CD4-positive, alpha-beta T cell treated with Interferon gamma for 1 hour (primary cell): ENCODE measurements at places on chromosomes 11 and 22.

DNA sequence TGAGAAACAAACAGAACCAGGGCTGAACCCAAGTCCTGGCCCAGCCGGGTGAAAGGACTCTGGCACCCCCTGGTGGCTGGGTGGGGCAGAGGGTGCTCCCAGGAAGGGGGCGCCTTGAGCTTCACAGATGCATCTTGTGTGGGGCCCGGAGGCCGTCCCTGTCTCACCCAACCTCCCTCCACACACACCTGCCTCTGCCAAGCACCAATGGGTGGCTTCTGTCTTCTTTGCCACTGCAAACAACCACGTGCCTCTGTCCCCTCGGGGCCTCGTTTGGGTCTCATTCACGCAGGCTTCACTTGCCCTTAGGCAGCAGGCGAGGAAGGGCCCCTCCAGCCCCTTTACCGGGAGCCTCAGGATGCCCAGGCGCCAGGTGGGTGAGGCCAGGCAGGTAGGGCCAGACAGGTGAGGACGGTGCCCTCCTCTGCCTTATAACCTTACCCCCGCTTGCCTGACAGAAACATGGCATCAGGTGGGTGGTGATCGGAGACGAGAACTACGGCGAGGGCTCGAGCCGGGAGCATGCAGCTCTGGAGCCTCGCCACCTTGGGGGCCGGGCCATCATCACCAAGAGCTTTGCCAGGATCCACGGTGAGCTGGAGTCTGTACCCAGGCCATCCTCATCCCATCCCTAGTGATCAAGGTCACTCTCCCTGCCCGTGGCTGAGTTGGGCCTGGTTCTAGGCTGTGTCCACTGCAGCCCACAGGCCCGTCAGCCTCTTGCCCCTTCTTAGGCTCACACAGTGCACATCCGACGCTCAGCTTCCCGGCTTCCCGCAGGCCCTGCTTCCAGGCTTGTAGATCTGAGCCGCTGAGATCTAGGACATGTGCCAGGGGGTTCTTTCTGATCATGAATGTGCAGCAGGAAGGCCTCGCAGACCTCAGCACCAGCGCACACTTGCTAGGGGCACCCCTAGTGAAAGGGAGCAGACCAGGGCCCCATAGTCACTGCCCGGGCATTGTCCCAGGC is 17.2 kb downstream of the POLR3H start:
- DNase-seq: peak; percentile 58

DNA sequence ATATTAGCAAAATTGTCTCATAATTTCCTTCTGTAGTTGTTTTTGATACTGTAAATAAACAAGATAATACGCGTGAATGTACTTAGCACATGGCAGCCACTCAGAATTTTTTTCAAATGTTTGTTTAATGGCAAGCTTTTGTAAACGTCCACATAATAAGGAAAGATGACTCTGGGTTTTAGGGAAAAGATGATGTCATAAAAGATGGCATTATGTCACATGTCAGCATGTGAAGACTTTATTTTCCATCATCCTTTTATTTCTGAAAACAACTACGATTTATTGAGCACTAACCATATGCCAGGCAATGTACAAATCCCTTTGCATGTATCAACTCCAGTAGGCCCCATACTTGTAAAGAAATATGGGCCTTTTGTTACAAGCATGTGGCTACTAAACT is 139.9 kb downstream of the C11orf91 start:
- DNase-seq: no peak

- no peak for DNase-seq
Observed at GRCh38 chr22:35586771-35587170, 30.4 kb downstream of the MB start.

- peak; percentile 25 for DNase-seq
Observed at GRCh38 chr11:61833471-61833870, 5.4 kb downstream of the FADS2 start.

- no peak for DNase-seq
Observed at GRCh38 chr11:80856066-80856465, 1415.2 kb upstream of the TENM4 start.

GRCh38 chr11:109769858-109770257 is 323.3 kb upstream of the ZC3H12C start:
- no peak for DNase-seq
